ENCODE measurements at places on chromosomes 5 and 9. TPM values are rescaled to one million over a fixed set of nuclear protein-coding genes. Genes with fewer than 3 reads are reported as not detected.

Gene GRIA1
- total RNA-seq = not detected

Gene AGXT2
- total RNA-seq = not detected

Gene GFI1B
- total RNA-seq = not detected

Gene PDE6A
- total RNA-seq = not detected

Gene MYO10
- total RNA-seq = 42.9 TPM

Gene PCA3
- not detected for total RNA-seq

Gene CDK9
- 56.1 TPM for total RNA-seq

Measured in Daoy (cell line).